ENCODE measurements at places on chromosomes 5 and 9.

GRCh38 chr5:112737463-112738190, at the start of gene APC:
Gene APC, plus strand, starts transcription at chr5:112737885. Its CDS starts 17,006 bp downstream, at chr5:112754891.
- DNase-seq: peak; percentile 87

DNA sequence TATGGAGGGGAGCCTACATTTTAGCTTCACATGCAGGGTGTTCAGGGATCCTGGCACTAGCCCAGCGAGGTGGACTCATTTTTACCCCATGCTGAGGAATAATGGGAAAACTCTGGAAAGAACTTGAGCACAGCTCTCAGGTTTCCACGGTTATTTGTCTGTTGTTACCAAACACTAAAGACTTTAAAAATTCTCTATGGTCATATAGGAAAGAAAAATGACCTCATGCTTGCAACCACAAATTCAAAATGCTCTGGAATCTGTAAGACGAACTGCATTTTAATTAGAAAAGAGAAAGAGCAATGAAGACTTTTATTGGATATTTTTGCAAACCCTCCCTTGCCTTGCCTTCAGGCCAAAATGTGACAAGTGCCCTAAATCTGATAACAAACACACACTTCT, 606.9 kb downstream of the EBF1 start:
- DNase-seq: peak; percentile 75

DNA sequence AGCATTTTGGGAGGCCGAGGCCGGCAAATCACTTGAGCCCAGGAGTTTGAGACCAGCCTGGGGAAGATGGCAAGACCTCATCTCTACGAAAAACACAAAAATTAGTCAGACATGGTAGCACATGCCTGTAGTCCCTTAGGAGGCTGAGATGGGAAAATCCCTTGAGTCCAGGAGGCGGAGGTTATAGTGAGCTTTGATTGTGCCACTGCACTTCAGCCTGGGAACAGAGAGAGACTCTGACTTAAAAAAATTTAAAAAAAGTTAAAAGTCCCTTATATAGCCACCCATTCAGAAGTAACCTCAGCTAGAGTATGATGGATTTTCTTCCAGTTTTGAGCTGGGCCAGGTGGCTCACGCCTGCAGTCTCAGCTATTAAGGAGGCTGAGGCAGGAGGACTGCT, 72.4 kb downstream of the UGCG start:
- peak; percentile 94 for DNase-seq

DNA sequence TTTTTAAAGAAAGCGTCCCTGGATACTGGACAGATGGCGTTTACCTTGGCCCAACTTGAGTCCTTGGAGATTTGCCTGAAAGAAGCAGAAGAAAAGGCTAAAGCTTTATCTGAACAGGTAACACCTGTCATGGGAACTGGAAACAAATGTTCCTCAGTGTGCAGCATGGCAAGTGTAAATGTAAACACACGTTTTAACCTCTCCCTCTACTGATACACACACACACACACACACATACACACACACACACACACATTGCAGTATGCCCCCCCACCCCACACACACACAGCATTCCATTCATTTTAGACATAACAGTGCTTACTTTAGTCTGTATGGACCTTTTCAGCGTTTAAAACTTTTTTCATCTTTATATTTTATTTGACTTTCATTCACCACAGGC, 51.1 kb downstream of the CCDC192 start:
- DNase-seq: no peak

GRCh38 chr9:2403701-2404100, 217.9 kb upstream of the VLDLR start:
- DNase-seq: peak; percentile 16

GRCh38 chr9:106846857-106847256, 16.1 kb upstream of the ZNF462 start:
- DNase-seq: peak; percentile 67

GRCh38 chr5:76404223-76405211, 1.4 kb downstream of the IQGAP2 start:
- no peak for DNase-seq

DNA sequence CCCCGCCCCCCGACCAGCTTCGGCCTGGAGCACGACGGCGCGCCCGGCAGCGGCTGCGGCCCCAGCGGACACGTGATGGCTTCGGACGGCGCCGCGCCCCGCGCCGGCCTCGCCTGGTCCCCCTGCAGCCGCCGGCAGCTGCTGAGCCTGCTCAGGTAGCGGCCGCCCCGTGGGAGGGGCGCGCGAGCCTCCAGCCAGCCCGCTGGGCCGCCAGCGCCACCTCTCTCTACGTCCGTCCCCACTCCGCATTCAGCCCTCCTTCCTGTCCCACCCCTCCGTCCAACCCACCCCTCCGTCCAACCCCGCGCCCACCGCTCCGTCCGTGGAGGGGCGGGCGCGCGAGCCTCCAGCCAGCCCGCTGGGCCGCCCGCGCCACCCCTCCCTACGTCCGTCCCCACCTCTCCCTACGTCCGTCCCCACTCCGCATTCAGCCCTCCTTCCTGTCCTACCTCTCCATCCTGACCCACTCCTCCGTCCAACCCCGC, 6.5 kb downstream of the ADAMTS13 start:
- DNase-seq: no peak

DNA sequence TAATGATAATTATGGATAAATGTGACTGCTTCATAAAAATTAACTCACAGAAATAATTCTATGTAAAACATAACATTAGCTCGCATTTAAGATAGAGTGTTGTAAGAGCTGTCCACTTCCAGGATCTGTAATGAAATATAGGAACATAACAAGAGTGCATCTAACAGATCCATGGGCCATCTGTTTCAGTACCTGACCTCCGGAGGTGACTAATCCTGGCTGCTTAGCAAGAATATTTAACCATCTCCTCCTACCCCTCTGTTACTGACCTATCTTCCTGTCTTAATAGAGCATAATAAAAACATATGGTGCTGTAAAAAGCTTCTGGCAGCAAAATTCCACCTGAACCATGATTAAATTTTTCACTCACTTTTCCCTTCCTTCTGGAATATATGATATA, 7.1 kb downstream of the PLCXD3 start:
- DNase-seq: peak; percentile 32

DNA sequence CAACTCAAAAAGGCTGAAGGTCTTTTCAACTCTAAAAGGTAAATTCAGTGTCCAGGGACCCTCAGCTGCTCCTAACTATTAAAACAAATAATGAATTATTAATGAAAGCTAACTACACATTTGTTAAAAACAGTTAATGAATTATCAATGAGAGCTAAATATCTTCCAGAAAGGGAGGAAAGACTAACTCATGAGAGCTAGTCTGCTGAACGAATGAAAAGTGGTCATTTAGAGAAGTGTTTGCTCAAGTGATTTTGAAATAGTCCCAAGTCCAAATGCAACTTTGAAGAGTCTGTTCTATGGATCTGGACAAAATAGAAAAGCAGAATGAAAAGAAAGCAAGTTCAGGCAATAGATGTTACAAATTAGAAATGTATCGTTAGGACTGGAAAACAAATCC, 133.9 kb upstream of the SPEF2 start:
- DNase-seq: no peak

- no peak for DNase-seq
Measured at GRCh38 chr9:85994191-85994590, 53.2 kb downstream of the NAA35 start.

DNA sequence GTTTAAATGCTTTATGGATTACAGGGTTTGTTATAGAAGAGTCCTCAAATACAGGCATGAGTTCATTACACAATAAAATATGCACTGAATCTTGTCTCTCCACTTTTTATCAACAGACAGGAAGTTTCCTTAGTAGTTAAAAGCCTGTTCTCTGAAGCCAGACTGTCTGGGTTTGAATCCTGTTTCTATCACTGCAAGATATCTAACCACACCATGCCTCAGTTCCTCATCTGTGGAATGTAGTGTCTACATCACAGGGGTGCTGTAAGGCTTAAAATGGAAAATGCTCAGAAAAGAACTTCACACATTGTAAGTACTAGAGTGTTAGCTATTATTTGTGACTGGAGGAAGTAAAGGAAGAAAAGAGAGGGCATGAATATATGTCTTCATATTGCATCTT, 9.3 kb downstream of the LIX1 start:
- DNase-seq: no peak

DNA sequence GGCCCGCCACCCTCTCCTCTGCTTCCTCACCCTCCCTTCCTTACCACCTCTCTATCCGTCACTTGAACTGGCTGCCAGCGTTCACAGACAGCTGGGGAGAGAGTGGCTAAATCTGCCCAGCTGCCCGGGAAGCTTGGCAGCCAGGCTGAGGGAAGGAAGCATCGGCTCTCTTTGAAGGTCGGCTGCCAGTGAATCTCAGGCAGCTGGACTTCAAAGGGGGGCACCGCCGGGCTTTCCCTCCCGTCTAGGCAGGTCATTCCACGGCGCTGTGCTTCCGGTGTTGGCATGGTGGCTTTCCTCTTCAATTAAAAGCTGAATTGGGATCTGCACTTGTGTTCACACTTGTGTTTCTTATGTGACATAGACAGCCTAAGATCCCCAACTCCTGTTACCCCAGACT, 174.0 kb downstream of the GDNF start:
- no peak for DNase-seq

- no peak for DNase-seq
Measured at GRCh38 chr9:71003346-71003745, 118.1 kb downstream of the TRPM3 start.

- DNase-seq: peak; percentile 97
Measured at GRCh38 chr5:42840269-42840668, 28.6 kb upstream of the SELENOP start.

DNA sequence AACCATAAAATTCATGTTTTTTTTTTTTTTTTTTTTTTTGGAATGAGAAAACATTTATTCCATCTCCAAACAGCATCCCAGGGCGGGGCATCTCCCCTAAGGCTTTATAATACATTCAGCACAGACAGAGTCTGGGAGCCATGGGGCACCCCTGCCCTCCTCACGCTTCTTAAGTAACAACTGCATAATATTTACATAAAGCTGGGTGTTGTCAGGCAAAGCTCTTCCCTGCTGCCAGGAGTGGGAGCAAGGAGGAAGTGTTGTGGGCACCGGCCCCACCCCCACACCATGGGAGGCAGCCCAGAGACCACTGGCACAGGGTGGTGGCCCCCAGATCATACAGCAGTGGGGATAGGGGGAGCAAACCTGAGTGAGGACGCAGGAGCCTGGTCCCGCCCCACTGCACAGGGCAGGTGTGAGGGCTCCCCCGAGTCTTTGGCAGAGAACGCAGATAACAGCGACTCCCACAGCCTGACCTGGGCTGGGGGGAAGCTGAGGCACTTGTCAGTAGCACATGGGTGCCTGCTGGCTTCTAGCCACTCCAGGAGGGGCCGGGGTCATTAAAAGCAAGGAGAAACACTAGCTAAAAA, 86.1 kb upstream of the CEP78 start:
- no peak for DNase-seq

- peak; percentile 44 for DNase-seq
Measured at GRCh38 chr5:10352430-10353240, 860 bp upstream of the MARCHF6 start.

DNA sequence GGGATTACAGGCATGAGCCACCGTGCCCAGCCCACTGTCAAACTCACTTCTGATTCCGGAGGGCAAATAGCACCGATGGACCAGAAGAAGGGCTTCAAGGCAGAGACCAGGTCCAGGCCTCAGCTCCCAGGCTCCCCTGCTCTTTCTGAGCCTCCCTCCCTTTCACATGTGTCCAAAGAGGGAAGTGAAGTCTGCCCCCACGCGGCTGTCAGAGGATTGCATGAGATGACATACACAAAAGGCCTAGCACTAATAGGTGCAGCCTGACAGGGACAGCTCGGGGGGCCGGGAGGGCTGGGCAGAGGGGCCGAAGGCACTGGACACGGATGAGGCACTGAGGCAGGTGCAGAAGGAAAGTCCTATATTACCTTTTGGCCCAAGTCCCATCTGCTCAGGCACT, 16.1 kb downstream of the FBP1 start:
- DNase-seq: no peak

DNA sequence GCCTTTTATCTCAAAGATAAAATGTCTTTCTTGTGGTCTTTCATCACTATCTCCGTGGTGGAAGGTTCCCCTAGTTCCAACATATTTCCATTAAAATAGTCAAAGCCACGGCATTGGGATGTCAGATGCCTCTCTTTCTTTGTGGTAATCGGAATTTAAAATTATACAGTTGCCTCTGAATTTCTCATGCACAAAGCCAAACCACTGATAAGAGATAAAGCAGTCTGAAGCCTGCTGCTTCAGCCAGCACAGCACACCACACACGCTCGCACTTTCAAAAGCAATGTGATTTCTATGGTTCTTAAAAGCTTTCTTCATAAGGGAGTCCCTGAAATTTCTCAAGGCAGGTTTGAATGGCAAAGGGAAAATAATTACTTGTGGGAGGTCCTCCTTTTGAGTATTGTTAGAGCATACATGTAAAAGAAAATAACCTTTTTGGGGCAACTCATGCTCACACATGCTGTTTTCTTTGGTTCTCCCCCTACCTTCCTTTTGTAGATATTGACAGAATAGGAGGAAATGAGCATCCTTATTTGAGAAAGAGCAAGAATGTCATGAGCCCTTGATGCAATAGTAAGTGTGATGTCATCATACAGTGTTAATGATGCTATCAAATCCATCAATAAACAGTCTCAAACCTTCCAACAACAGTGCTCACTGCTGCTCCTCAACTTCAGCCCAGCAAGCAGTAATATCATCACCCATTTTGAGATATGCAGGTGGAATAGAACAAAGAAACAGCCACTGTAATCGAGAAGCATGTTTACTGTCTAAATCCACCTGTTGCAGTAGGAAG, 85.7 kb upstream of the PPP1R2B start:
- no peak for DNase-seq

- no peak for DNase-seq
Measured at GRCh38 chr5:178386336-178386931, 153.8 kb upstream of the PHYKPL start.

Measured in fibroblast of mammary gland (primary cell).